Naive thymus-derived CD4-positive, alpha-beta T cell (primary cell): ENCODE measurements at places on chromosomes 6 and 20. TPM values are rescaled to one million over a fixed set of nuclear protein-coding genes. Genes with fewer than 3 reads are reported as not detected.

RIPOR3 gene
- total RNA-seq, result not detected

CPNE1 gene
- total RNA-seq, result 378 TPM

GRCh38 chr20:57884956-57885355, 175.1 kb upstream of the PMEPA1 start:
- no peak overlapping the region for H3K27ac ChIP-seq
- no peak for DNase-seq
- H3K4me3 ChIP-seq, result no peak overlapping the region
- H3K36me3 ChIP-seq, result no peaks in the 10 kb centered on the region

- no peaks in the 10 kb centered on the region for H3K4me1 ChIP-seq
- no peaks in the 10 kb centered on the region for H3K27me3 ChIP-seq
- DNase-seq, result no peak
- H3K27ac ChIP-seq, result no peak overlapping the region
Observed at GRCh38 chr6:92945799-92946198, 473.6 kb downstream of the EPHA7 start.

GRCh38 chr6:168197636-168198301, 118.8 kb upstream of the FRMD1 start:
- H3K27ac ChIP-seq, result no peak overlapping the region
- H3K4me3 ChIP-seq, result no peak overlapping the region
- H3K4me1 ChIP-seq, result no peaks in the 10 kb centered on the region
- DNase-seq, result no peak
- H3K36me3 ChIP-seq, result no peaks in the 10 kb centered on the region

GRCh38 chr20:939606-940005, 23.5 kb upstream of the ANGPT4 start:
- no peak for DNase-seq
- H3K4me3 ChIP-seq, result no peak overlapping the region
- no peaks in the 10 kb centered on the region for H3K36me3 ChIP-seq
- no peaks in the 10 kb centered on the region for H3K27me3 ChIP-seq
- H3K4me1 ChIP-seq, result no peaks in the 10 kb centered on the region

DNA sequence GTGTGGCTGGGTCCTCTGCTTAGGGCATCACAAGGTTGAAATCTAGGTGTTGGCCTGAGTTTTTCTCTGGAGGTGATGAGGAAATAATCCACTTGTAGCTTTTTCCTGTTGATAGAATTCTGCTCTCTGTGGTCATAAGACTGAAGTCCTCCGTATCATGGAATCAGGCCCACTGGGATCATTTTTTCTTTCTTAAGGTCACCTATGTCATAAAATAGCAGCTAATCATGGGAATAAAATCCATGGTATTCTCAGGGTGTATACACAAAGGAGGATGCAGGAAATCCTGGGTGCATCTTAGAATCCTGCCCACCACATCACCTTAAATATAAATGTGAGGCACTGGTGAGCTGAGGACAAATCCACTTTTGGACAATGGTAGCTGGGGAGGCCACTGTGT, 72.7 kb downstream of the PRDM1 start:
- H3K27ac ChIP-seq, result no peak overlapping the region
- H3K4me3 ChIP-seq, result no peak overlapping the region
- H3K27me3 ChIP-seq, result no peaks in the 10 kb centered on the region
- H3K36me3 ChIP-seq, result no peaks in the 10 kb centered on the region
- DNase-seq, result no peak

DNA sequence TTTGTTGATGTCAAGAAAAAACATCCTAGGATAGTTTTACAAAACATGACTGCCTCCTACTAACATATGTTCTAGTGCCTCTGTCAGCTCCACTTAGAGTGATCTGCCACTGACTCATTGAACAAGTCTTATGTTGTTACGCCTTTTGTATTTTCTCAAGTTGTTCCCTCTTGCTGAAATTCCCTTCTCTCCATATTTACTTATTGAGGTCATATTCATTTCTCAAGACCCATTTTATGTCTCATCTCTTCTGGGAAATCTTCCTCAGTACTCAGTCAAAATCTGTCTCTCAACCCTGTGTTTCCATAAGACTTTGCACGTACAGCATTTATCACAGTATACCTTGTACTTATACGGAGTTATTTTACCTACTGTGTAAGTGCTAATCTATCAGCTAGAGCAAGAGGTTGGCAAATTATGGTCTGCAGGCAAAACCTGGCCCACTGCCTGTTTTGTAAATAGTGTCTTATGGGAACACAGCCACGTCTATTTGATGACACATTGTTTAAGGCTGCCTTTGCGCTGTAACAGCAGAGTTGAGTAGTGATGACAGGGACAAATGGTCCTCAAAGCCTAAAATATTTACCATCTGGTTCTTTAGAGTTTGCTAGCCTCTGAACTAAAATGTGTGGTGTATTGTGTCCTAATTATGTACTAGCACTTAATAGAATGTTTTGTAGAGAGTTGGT, 83.4 kb downstream of the ADGRB3 start:
- H3K27ac ChIP-seq, result no peak overlapping the region
- DNase-seq, result no peak
- H3K36me3 ChIP-seq, result no peaks in the 10 kb centered on the region
- H3K4me1 ChIP-seq, result no peaks in the 10 kb centered on the region

- no peaks in the 10 kb centered on the region for H3K4me1 ChIP-seq
- no peak for DNase-seq
- no peaks in the 10 kb centered on the region for H3K27me3 ChIP-seq
- no peak overlapping the region for H3K4me3 ChIP-seq
- no peak overlapping the region for H3K27ac ChIP-seq
Observed at GRCh38 chr6:139982195-139982594, 607.7 kb upstream of the CITED2 start.

- no peak for DNase-seq
- no peaks in the 10 kb centered on the region for H3K27me3 ChIP-seq
- peaks cover 11% of the 10 kb centered on the region for H3K36me3 ChIP-seq
- no peak overlapping the region for H3K27ac ChIP-seq
Observed at GRCh38 chr6:37313723-37314486, 39.9 kb upstream of the RNF8 start.

DNA sequence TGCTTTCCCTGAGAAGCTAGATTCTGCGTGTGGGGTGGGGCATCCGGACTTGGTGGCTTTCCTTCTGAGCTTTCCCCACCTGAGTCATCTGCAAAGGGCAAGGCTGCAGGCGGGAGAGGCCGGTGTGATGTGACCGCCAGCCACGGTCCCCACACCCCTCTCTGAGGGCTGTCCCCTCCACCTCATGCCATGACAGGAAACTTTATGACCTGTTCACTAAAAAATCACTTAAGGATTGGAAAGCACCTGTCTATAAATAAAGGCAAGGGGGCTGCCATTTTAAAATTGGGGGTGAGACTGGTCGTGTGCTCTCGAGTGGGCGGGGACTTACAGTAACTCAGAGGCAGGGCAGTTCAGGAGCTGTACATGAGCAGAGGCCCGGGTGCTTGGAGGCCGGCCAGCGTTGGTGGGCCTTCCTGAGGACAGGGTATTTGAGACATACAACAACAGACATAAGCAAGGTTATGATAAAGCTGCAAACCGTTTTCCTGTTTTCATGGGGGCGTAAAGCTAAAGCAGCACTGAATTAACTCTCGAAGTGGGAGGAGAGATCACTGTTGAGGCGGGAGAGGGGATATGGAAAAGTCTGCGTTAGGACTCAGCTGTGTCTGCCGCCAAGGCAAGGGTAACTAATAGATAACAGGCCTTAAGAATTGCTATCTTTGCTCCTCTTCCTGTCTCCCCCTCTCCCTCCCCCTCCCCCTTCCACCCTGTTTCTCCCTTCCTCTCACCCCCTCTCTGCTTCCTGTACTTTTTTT, 16.1 kb upstream of the SERPINB1 start:
- DNase-seq, result no peak
- H3K27me3 ChIP-seq, result no peaks in the 10 kb centered on the region
- peak overlapping the region; percentile 86 for H3K27ac ChIP-seq
- peaks cover 81% of the 10 kb centered on the region for H3K4me1 ChIP-seq

DNA sequence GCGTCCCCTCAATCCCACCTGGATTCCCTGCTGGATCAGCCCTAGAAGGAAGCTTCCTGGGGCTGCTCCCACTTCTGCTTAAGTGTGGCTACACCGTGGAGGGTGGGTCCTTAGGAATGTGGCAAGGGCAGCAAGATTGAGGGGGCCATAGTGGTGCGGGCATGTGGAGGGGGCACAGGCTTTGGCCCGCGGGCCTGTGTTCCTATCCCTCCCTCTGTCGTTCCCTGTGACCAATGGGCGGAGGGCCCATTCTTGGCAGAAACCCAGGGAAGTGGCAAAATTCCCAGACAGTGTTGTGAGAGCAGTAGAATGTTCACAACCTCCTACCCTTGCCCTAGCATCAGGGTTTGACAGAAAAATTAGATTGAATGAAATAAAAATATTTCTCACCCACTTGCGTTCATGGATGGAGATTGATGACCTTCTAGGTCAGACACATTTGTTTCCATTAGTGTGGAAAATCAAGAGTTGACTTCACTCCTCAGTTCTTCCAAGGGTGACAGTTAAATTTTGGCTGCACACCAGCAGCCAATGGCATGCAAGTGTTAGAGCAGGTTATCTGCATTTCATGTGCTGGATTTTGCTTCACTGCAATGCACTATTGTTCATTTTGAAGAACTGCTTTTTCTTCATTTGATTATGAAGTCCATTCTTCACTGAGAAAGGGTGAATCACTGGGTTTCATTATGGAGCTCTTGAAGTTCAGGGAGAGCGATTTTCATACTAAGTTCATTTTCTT, 49.3 kb upstream of the AHI1 start:
- DNase-seq, result no peak
- H3K4me1 ChIP-seq, result no peaks in the 10 kb centered on the region
- no peak overlapping the region for H3K4me3 ChIP-seq
- H3K36me3 ChIP-seq, result no peaks in the 10 kb centered on the region

GRCh38 chr20:34880215-34880850, 3.9 kb downstream of the ACSS2 start:
- H3K36me3 ChIP-seq, result no peaks in the 10 kb centered on the region
- H3K4me1 ChIP-seq, result peaks cover 11% of the 10 kb centered on the region
- no peak overlapping the region for H3K4me3 ChIP-seq
- DNase-seq, result no peak

- no peak overlapping the region for H3K27ac ChIP-seq
- no peaks in the 10 kb centered on the region for H3K36me3 ChIP-seq
- no peaks in the 10 kb centered on the region for H3K27me3 ChIP-seq
- no peak for DNase-seq
- H3K4me1 ChIP-seq, result no peaks in the 10 kb centered on the region
Observed at GRCh38 chr6:69953491-69953890, 87.1 kb downstream of the COL19A1 start.
